ENCODE measurements at places on chromosomes 7 and 10. TPM values are rescaled to one million over a fixed set of nuclear protein-coding genes. Genes with fewer than 3 reads are reported as not detected.
A peak's percentile ranks its signal among the peaks of the same experiment; 100 is the strongest.

GRCh38 chr7:74449809-74450397 is 3.8 kb upstream of the GTF2IRD1 start:
- DNase-seq, result no peak

GRCh38 chr10:62076891-62077290 is 175.4 kb downstream of the ARID5B start:
- DNase-seq, result no peak

DNA sequence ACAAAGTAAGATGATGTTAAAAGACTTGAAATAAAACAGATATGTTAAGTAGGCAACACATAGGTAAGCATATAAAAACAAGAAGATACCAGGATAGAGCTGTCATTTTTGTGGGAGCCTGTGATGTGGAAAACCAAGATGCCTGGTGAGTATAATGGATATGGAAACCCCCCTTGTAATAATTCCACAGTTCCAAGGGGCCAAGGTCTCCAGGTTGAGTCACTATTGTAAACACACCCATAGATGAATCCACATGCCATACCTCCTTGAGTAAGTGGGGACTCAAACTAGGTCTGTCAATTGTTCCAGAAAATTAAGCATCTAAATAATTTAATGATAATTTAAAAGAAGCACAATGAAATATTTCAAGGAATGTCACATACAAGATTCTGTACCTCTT is 15.9 kb downstream of the CAV1 start:
- DNase-seq, result no peak

- DNase-seq, result no peak
Measured at GRCh38 chr10:53899463-53900160, 901.4 kb downstream of the PCDH15 start.

DNA sequence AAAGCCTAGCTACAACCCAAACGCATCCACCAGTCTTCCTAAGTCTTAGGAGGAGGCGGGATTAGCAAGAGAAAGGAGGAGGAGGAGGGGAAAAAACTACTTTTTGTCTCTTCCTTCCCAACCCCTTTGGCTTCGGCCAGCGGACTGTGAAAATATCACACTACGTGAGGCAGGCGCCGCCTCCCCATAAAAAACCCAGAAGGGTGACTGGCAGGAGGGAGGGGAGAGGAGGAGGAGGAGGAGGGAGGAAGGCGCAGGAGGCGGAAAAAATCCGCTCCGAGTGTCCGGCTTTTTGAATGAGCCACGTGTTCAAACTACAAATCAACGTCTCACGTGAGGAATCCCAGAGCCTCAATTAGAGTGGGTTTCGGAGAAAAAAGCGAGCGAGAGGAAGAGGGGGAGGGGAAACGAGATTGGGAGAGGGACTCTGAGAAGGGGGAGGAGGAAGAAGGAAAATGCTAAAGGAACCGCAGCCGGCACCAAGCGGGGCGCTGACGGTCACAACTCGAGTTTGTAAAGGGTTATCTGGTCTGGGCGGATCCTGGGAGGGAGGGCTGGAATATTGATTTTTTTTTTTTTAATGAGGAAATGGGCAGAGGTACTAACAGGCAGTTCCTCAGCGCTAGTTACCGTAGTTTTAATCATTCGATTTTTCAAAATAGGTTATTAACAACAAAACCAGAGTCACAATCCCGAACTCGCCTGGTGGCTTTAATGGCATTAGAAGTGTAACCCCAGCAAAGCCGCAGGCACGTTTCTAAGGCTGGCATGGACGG is at the start of gene IGF2BP3:
IGF2BP3 (minus strand) TSS at position 162 of the 776 bp plus-strand sequence. CDS start 381 bp downstream, outside the sequence.
- DNase-seq, result no peak

DNA sequence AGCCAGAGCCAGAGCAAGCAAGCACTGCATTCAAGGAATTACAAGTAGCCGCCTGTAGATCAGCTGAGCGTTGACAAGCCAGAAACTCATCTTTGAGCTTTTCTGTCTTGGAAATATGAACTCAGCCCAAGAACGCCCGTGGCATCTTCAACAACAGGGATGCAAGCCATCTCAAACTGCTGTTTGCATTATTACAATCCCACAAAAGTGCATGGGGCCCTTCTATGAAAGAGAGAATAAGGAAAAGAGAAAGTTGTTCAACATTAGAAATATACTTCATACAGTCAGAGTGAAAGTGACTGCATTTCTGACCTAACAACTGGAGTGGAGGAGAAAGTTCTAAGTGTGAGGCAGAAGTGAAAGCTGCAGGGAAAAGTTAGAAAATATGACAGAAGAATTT is 6.5 kb downstream of the SGCE start:
- no peak for DNase-seq

DNA sequence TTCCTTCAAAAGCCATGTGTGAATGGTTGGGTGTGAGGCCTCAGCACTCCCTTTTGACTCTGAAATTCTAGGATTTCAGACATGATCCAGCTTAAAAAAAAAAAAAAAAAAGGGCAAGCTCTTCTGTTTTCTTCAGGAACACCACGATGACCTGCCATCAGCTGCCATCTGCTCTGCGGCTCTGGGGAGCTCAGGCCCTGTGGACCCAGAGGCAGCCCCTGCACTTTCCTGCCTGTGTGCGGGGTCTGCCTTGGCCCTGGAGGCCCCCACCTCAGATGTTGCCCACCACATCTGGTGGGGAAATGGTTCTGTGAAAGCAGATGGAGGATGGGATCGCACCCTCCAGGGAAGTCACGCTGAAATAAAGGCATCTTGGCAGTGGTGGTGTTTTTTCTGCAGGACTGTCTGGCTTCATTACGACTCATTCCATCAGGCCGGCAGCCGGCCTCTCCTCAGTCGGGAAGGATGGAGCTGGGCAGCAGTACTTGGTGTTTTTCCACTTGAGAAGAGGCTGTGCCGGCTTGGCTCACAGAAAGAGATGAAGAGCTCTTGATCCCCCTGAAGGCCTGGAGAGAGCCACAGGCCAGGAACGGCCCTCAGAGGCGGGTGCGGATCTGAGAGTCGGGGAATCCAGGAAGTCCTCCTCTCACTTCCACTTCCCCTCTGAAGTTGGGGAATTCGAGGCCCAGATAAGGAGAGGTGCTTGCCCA is 66.1 kb upstream of the AQP1 start:
- DNase-seq, result peak; percentile 72

GRCh38 chr7:149245244-149245643 is 5.8 kb downstream of the ZNF212 start:
- DNase-seq, result no peak

DNA sequence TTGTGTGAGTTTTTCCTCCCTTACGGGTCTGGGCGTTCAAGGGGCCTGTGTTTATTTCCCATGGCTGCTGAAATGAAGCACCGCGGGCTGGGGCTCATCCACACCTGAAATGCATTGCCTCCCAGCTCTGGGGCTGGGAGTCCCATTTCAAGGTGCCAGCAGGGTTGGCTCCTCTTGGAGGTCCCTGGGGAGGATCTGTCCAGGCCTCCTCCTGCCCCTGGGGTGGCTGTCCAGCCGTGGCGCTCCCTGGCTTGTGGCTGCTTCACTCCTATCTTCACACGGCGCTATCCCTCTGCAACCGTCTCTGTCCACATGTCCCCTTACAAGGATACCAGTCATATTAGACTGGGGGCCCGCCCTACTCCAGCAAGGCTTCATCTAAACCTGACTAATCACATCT is 41.1 kb upstream of the CNPY1 start:
- DNase-seq, result no peak

Gene FLNC
- polyA plus RNA-seq, result 1,080 TPM

Gene SEPHS1
- 29.1 TPM for polyA plus RNA-seq

Gene GALNT17
- 0.28 TPM for polyA plus RNA-seq

Gene CDHR3
- 0.43 TPM for polyA plus RNA-seq

Measured in psoas muscle (tissue), 8 donors.